Hypothalamus (tissue), 51 donors: ENCODE measurements at places on chromosomes 2 and 18.

GRCh38 chr2:64807417-64807816 lies 153.7 kb upstream of the SERTAD2 start:
- DNase-seq, result no peak

DNA sequence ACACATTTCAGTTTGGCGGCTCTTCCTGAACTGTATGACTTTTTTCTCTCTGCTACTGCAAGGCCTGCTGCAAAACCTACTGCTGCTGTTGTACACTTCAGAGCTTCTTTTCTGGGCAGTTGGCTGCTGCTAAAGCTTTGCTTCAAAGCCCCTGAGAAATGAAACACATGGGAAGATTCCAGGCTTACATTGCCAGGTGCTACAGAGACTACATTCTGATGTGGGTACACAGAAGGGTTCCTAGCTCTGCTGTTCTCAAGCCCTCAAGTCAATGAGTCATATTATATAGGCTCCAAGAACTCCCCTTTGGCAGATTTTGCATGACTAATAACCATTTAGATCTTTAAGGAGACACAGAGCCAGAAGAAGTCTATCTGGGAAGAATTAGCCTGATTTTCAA lies 12.9 kb upstream of the PGAP1 start:
- no peak for DNase-seq

DNA sequence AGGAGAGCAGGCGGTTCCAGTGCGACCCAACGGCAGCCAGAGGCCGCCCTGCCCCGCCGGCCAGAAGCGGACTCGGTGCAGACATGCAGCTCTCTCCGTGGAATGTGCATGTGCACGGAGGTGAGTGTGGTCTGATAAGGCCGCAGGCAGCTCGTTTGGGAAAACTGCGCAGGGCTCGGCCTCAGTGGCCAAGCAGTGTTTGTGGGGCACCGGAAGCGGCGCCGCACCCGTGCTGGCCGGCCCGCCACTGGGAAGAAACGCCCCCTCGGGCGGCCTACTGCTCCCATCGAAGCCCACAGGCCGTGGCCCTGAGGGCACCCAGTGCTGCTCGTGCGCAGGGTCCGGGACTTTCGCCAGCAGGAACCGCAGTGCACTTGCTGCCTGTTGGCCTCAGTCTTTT lies 25.2 kb downstream of the PRELID3A start:
- no peak for DNase-seq

- peak; percentile 33 for DNase-seq
Measured at GRCh38 chr2:10844097-10844496, 31.5 kb upstream of the PDIA6 start.

DNA sequence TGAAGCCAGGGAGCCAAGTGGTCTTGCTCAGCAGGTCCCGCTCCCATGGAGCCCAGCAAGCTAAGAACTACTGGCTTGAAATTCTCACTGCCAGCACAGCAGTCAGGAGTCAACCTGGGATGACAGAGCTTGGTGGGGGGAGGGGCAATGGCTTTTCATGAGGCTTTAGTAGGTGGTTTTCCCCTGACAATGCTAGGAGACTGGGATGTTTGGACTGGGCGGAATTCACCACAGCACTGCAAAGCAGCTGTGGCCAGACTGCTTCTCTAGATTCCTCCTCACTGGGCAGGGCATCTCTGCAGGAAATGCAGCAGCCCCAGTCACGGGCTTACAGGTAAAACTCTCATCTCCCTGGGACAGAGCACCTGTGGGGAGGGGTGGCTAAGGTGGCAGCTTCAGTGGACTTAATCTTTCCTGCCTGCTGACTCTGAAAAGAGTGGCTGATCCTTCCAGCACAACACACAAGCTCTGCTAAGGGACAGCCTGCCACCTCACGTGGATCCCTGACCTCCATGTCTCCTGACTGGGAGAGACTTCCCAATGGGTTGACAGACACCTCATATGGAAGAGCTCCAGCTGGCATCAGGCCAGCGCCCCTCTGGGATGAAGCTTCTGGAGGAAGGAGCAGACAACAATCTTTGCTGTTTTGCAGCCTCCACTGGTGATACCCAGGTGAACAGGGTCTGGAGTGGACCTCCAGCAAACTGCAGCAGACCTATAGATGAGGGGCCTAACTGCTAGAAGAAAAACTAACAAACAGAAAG lies 349.7 kb upstream of the ST6GAL2 start:
- DNase-seq, result no peak

DNA sequence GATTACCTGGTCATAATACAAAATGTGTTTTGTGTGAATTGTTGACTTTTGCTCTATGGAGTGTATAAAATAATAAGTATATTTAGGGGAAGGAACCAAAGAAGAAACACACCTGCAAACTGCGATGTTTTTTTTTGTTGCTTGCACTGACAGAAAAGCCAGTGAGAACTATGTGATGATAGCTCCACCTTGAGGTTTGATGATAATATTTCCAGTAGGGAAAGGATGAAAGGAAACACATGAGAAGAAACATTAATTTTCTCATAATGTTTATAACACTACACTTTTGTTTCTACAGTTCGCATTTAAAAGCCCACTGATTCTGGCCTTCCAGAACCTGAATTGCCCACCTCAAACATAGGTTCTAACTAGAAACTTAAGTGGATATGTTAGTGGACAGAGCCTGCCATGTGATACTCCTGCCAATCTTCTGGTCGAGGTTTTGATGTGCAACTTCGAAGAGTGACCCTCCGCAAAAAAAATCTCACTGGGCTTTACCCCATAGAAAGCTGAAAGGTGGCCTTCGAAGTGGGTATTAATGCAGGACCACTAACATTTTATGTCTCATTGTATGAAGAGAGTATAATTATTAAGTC lies 476.4 kb upstream of the SPHKAP start:
- DNase-seq, result no peak

DNA sequence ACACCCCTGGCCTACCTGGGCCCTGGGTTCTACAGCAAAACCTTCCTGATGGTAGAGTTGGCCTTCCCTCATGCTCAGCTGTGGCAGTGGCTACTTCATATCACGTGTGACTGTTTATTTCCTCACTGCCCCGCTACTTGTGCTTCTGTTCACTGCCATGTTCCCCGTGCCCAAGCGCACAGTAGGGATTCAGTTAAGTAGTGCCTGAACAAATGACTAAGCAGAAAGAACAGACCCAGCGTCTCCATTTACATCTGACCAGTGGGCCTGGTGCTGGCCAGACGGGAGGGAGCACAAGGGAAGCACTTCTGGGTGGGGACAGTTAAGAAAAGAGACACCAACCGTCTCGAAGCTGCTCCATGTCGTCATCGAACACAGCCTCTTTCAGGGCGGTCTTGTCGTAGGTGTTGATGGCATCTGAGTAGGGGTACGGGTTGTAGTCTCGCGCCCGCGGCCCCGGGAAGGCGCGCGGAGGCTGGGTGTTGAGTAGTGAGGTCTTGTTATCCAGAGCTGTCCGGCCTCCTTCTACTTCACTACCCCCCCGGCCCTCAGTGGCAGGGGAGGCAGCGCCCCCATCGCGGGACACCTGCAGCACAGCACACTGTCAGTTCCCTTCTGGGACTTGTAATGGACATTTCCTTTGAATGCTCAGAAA lies 82.4 kb upstream of the TFCP2L1 start:
- no peak for DNase-seq
